ENCODE measurements at places on chromosomes 1 and 21.

- DNase-seq = no peak
Measured at GRCh38 chr21:35020902-35021301, 28.2 kb downstream of the RUNX1 start.

DNA sequence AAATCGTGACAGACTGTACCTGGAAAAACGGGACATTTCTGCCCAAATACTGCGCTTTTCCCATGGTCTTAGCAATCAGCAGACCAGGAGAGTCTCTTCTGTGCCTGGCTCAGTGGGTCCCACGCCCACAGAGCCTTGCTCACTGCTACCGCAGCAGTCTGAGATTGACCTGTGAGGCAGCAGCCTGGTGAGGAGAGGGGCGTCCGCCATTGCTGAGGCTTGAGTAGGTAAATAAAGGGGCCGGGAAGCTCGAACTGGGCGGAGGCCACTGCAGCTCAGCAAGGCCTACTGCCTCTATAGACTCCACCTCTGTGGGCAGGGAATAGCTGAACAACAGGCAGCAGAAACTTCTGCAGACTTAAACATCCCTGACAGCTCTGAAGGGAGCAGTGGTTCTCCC is 203.1 kb downstream of the DENND1B start:
- DNase-seq = no peak

GRCh38 chr1:159000625-159001024 is 9.1 kb upstream of the IFI16 start:
- no peak for DNase-seq

- DNase-seq = no peak
Measured at GRCh38 chr21:44552136-44552535, 831 bp upstream of the KRTAP10-2 start.

DNA sequence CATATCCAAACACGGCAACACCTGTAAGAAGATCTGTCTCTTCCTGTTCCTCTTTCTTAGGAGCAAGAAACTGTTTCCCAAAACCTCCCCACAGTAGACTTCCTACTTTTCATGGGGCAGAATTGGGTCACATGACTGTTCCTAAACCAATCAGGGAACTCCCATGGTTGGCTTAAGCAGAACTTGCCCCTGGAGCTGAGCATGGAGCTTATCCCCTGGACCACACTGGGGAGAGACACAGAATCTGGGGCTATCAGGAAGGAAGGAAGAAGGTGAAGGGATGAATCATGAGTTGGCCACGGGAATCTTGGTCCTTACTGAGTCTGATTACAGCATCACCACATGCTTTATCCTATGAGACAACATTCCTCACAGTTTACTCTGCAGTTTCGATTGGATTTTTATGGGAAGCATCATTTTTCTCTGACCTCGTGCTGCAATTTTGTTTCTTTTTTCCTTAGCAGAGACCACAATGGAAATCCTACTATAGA is 81.8 kb downstream of the CDC7 start:
- no peak for DNase-seq

DNA sequence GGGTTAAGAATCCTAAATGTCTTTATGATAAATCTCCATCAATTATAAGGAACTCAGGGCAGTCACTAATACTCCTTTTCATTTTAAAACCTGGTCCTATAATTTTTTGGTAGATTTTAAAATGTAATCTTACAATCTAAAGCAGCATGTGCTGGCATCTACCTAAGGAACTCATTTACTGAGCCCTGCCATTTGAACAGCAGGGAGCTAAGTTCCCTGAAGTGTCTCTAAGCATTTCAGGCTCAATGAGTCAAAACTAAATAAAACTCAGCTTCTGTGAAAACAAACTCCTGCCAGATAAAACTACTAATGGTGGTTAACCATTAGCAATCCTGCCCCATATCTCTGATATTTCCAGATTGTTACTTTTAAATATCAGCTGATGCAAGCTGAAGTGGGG is 1371.8 kb upstream of the PRMT6 start:
- no peak for DNase-seq

DNA sequence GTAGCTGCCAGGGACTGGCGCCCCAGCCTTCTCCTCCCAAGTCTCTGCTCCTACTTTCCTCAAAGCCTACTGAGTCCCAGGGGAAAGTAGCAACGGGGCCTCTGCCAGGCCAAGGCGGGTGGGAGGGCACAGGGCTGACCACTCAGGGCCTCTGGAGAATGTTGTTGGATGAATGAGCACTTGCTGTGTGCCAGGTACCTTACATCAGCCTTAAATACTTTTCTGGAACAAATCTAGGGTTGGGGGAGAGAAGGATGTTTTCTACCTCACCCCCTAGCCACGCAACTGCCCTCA is 119.3 kb upstream of the ZBTB40 start:
- DNase-seq = no peak

GRCh38 chr1:206101351-206102045 is 15.7 kb downstream of the AVPR1B start:
- no peak for DNase-seq

DNA sequence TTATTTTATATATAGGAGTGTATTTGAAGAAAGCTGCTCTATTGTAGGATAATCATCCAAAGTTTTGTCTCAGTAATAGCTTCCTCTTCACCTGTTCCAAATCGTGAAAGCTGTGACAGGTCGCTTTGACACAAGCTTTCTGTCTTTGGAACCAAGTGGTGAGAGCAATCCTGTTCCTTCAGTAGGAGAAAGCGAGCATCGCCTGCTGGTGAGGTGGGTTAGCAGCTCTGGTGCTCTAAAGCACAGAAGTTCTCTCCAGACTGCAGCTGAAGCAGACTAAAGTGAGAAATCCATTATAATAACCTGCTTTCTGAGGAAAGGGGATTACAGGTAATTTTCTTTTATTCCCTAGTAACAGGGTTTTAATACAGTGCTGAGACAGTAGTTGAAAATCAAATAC is 803.8 kb downstream of the ADGRL2 start:
- no peak for DNase-seq

DNA sequence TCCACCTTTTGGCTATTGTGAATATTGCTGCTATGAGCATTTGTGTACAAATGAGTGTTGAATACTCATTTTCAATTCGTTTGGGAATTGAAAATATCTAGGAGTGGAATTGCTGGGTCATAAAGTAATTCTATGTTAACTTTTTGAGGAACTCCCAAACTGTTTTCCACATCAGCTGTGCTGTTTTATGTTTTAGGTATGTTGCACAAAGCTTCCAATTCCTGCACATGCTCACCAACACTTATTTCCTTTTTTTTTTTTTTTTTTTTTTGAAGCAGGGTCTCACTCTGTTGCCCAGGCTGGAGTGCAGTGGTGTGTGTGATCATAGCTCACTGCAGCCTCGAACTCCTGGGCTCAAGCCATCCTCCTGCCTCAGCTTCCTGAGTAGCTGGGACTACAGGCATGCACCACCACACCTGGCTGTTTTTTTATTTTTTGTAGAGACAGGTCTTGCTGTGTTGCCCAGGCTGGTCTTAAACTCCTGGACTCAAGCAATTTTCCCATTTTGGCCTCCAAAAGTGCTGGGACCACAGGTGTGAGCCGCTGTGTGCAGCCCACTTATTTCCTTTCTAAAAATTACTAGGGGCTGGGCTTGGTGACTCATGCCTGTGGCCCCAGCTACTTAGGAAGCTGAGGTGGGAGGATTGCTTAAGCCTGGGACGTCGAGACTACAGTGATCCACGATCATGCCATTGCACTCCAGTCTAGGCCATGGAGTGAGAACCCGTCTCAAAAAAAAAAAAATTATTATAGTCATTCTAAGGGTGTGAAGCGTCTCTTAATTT is 33.4 kb downstream of the TMCC2 start:
- no peak for DNase-seq

- DNase-seq = no peak
Measured at GRCh38 chr1:100358210-100358609, 5.9 kb downstream of the CDC14A start.

- no peak for DNase-seq
Measured at GRCh38 chr1:80054129-80054528, 1047.6 kb upstream of the ADGRL4 start.

DNA sequence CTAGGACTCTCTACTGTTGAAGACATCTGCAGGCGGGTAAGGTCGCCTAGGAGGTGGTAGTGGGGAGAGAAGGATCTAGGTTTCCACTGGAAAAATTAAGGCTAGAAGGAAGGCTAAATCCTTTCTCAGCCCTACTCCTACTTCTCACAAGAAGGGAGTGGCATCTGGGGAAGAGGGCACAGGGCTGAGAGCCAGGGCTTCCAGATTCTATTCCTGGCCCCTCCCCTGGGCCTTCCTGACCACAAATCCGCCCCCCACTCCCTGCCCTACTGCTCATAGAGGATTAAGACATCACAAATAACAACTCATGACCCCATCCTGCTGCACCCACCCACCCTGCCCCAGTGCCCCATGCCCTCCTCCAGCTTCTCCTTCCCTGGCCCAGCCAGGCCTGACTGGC is 2.5 kb downstream of the PHLDA3 start:
- no peak for DNase-seq

GRCh38 chr21:28072601-28073000 is 920.1 kb downstream of the LTN1 start:
- no peak for DNase-seq

- no peak for DNase-seq
Measured at GRCh38 chr1:78831731-78832360, 174.7 kb downstream of the ADGRL4 start.

GRCh38 chr1:32309960-32310359 is 18.1 kb downstream of the HDAC1 start:
- no peak for DNase-seq

DNA sequence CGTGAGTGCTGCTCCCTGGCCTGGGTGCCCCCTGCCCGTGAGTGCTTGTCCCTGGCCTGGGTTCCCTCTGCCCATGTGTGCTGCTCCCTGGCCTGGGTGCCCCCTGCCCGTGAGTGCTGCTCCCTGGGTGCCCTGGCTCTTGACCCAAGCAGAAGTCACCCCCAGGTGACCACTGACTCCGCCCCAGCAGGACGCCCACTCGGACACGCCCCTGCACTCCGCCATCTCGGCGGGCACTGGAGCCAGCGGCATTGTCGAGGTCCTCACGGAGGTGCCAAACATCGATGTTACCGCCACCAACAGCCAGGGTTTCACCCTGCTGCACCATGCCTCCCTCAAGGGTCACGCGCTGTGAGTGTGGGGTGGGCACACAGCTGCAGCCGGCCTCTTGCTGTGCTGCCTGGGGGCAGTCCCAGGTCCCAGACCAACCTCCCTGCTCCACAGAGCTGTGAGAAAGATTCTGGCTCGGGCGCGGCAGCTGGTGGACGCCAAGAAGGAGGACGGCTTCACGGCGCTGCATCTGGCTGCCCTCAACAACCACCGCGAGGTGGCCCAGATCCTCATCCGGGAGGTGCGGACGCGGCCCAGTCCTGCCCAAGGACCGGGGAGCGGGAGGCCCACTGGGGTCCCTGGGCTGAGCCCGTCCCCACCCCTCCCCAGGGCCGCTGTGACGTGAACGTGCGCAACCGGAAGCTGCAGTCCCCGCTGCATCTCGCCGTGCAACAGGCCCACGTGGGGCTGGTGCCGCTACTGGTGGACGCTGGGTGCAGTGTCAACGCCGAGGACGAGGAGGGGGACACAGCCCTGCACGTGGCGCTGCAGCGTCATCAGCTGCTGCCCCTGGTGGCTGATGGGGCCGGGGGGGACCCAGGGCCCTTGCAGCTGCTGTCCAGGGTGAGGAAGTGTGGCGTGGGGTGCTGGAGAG is 3.9 kb upstream of the MMP23B start:
- no peak for DNase-seq

- no peak for DNase-seq
Measured at GRCh38 chr1:88883156-88883555, 8.2 kb downstream of the GTF2B start.
